ENCODE measurements at places on chromosomes 2 and 18. TPM values are rescaled to one million over a fixed set of nuclear protein-coding genes. Genes with fewer than 3 reads are reported as not detected.

The GAREM1 gene
- total RNA-seq: 3.9 TPM

The RFX8 gene
- 6.7 TPM for total RNA-seq

The TMEM163 gene
- not detected for total RNA-seq

The C18orf63 gene
- total RNA-seq: not detected

The NLRC4 gene
- not detected for total RNA-seq

The CTAGE1 gene
- total RNA-seq: 0.28 TPM

The NEU4 gene
- 0.28 TPM for total RNA-seq

The POMC gene
- total RNA-seq: 0.85 TPM

The GKN2 gene
- not detected for total RNA-seq

The STARD6 gene
- total RNA-seq: 0.28 TPM

The ANO7 gene
- total RNA-seq: 0.85 TPM

The AQP12B gene
- not detected for total RNA-seq

The ERICH2 gene
- not detected for total RNA-seq

The TMEM37 gene
- under 0.01 TPM for total RNA-seq

The NPPC gene
- not detected for total RNA-seq

The FSHR gene
- not detected for total RNA-seq

The CFAP65 gene
- total RNA-seq: not detected

The BBS5 gene
- total RNA-seq: 5.4 TPM

The FAP gene
- total RNA-seq: 274 TPM

The PAX8 gene
- 0.38 TPM for total RNA-seq

The CDKL4 gene
- 11.8 TPM for total RNA-seq

The NFU1 gene
- 44.0 TPM for total RNA-seq

The BCL2 gene
- total RNA-seq: 1.5 TPM

All from regular cardiac myocyte (primary cell).